Activated CD4-positive, alpha-beta T cell treated with anti-CD3 and anti-CD28 coated beads, Interleukin-10, Interleukin-2, amounts not matched to agents 100 ng/mL and 50 ng/mL, durations not matched to agents 16 hours and 8 hours (primary cell): ENCODE measurements at places on chromosomes 6 and 20.
A peak's percentile ranks its signal among the peaks of the same experiment; 100 is the strongest.

GRCh38 chr6:105771313-105771970, 314.7 kb upstream of the PRDM1 start:
- no peak for DNase-seq

DNA sequence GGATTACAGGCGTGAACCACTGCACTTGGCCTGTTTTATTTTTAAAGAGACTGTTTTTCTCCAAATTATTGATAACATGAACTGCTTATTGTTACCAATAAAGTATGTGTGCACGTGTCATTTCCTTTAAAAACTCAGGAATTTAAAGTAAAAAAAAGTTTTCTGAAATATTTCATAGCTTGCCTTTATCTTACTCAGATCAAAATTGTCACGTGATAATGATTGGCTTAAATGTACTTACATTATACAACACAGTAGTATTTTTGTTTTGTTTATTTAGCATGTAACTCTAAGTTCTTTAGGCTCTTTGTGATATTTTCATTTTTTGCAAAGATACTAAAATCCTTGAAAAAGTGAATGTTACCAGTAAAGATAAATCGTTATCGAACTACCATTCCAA, 174.1 kb downstream of the ZFAND3 start:
- DNase-seq, result no peak

DNA sequence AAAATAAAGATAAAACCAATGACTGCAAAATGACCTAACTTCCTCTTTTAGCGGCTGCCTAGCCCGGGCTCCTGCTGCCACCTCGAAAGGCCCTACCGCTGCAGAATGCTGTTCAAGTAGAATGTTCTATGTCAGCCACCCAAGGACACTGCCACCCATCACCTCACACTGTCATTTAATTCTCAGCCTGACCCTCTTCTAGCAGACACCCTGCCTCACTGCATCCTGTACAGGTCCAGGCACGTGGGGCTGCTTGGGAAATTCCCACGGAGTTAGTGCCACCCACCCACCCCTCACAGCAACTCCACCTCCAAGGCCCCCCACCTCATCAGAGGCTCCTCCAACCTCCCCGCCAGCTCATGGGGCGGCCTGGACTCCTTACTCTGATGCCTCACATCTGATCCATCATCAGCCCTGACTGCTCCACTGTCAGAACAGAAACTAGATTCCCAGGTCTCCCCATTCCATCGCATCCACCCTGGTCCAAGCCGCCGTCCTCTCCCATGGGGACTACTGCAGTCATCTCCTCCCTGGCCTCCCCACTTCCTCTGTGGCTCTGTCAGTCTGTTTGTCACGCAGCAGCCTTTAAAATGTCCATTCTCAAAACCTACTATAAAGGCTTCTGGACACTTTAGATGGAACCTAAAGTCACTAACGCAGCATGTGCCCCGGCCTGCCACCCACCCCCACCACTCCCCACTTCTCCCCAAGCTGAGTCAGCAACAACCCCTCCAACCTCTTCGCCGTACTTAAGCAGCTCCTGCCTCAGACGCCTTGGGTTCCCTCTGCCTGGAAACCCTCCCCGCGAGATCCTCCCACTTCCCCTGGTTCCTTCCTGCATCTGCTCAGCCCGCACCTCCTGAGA, 17.0 kb downstream of the NFATC2 start:
- peak; percentile 77 for DNase-seq

DNA sequence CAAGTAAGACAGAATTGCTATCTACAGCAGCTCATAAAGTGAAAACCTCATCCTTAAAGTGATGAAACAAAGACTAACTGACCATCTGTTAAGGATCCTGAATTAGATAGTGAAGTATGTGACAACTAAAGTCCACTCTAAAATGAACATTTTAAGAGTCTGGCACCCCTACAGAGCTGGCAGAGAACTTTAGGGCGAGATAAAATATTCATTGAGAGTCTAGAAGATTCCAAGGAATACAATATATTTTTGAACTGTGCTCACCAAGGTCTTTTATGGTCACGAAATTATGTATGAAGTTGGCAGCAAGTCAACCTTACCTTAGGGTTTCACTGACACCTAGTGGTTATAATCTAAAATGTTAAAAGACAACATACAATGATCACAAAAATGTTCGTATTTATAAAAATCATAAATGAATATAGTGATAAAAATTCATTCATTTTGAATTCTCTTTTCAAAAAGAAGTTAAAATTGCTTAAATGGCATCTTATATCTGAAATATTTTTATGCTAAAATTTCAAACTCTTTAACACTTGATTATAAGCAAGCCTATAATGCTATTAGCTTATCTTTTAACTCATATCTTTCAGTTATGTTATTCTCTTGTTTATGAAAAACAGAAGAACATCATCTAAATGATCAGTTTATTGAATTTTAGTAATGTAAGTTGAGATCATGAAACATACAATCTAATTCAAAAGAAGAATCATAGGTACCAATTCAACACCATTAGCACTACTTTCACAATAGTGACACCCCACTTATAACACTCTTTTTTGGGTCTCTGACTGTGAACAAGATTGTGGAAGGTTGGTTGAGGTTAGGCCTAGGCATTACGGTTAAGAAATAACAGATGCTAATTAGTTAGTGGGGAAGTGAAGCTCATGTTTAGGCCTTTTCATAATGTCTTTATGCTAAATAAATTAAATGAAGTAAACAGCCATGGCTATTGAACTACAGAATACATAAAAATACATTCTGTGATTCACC, 27.5 kb downstream of the RSPH3 start:
- peak; percentile 56 for DNase-seq

DNA sequence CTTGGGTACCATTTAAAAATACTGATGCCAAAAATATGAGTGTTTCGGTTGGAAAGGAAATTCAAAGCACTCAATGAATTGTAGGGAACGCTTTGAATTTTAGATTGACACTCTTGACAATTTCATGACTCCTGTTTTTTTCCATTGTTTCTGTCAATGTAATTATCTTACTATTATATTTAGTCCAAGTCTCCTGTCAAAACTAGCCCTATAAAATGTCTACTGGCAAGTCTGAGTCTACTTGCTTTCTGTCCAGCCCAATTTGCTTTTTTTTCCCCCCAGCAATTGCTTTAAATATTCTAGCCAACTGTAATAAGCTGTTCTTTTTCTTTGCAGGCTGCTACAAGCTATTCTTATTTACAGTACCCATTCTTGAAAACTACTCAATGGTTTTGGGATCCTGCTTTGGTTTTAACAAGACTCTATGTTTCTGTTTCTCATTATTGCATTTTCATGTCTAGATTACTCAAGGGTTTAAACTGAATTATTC, 1103.9 kb upstream of the GJE1 start:
- no peak for DNase-seq

DNA sequence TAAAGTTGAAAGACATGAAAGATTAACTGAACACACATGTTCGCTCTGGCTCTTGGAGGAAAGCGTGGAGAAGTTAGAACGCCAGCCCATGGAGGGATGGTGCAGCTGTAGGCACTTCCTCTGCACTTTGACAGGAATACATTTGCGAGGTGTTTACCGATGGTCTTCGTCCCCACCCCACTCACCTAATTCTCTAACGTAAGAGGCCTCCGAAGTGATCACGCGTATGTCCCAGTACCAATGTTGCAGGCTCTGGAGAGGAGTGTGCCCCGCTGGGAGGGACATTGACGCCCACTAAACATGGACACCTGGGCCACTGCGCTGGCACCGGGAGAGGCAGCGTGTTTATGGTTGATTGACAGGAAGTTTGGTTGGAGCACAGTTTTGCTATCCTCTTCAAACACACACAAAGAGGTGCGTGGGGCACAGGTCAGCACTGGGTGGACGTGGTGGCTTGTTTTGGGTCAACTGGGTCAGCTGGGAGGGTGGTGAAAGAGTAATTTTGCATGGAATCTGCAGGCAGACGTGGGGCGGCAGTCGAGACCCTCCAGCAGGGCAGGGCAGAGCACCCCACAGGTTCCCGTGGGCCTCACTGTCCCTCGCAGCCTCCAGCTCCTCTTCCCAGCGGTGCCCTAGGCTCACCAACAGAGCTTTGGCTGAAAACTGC, 110.1 kb downstream of the DLL1 start:
- no peak for DNase-seq

DNA sequence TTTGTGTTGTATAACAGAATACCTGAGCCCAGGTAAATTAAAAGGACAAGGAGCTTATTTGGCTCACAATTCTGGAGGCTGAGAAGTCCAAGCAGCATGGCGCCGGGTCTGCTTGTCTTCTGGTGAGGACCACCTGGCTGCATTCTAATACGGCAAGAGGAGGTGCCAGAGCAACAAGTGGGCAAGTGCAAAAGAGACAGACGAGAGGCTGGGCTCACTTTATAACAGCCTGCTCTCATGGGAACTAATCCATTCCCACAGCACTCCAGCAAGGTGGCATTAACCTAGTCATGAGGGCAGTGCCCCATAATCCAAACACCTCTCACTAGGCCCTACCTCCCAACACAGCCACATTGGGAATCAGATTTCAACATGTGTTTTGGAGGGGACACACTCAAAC, 12.9 kb downstream of the PACSIN1 start:
- no peak for DNase-seq

- DNase-seq, result no peak
Measured at GRCh38 chr6:54937371-54937770, 90.8 kb downstream of the FAM83B start.

DNA sequence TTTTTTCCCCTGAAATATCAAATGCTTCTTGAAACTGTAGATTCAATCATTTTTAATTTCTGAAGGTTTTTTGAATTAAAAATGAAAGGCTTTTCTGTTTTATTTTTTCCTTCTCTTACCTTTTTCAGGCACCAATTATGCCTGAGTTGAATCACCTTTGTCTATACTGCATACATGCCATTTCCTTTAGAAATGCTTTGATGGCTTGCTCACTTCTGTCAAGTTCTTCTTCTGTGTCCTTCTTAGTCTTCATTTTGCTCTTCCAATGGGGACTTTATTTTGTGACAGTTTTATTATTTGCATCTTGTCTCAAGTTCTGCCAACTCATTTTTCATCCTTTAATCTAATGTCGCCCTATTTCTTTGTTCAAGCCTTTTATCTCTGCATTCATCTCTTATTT, 121.9 kb upstream of the PRL start:
- no peak for DNase-seq

DNA sequence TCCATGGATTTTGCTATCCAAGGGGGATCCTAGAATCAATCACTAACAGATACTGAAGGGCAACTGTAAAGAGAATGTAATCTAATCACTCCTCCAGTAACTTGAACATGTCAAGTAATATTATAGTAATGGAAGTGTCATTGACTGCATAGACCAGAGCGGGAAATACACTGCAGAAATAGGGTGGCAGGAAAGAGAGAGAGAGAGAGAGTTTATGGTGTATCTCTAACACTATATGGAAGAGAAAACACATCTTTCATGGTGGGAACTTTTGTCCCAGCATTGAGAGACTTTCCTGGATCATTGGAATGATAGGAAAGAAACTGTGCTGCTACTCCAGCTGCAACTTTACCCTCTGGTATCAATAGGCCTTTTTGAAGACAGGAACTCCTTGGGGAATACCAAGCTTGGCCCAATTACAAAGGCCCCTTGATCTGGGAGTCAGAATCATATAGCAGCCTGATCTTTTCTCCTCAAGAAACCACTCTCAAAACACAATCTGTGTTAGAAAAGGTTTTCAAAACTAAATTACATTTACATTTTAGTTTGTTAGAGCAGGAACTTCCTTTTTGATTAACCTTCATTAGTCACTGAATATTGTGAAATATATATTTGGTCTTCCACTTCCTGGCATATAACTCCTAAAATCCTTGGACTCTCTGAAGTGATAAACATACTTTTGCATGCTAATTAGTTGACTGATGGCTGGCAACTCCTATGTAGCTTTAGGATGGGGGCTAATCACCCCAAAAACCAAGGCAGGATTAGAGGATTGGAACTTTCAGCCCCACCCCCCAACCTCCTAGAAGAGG, 29.5 kb upstream of the RNGTT start:
- no peak for DNase-seq

GRCh38 chr6:137522198-137522798, 28.1 kb upstream of the OLIG3 start:
- no peak for DNase-seq
